CD4-positive, alpha-beta T cell treated with Interleukin-6 at 100 ng/mL for 8 hours (primary cell): ENCODE measurements at places on chromosomes 2 and 18.

DNA sequence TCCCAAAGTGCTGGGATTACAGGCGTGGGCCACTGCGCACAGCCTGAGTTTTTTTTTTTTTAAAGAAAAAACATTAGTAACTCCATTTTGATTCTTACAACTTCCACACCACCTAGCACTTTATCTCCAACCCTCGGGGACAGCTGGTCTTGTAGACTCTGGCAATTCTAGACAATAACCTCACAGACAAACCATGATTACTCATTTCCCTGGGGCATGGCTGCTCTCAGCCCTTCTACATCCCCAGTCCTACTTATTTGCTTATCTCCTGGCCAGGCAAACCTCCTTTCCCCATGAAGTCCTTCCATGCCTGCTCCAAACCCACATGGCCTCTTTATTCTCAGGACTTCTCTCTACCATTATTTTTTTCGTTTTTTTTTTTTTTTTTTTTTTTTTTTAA, 91.1 kb downstream of the ACTR3 start:
- no peak for DNase-seq

DNA sequence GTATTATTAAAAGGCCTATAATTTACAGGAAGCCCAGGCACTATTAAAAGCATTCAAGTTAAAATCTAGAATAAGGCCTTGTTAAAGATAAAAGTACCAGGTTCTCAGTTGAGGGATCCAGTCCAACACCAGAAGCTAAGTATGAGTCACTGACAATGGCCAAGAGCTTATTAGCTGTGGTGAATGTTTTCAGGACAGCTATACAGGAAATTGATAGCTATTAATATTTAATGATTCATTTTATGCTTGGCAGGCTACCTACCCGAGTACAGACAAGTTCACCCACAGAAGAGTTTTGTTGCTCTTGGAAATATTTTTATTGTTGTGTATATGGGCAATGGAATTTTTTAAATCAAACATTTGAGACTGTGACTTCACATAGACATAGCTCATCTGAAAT, 729.6 kb upstream of the ZNF804A start:
- DNase-seq, result no peak

GRCh38 chr18:21853775-21854552, 113.4 kb downstream of the MIB1 start:
- no peak for DNase-seq

GRCh38 chr2:147614979-147615470, 229.8 kb upstream of the ACVR2A start:
- DNase-seq, result no peak

- DNase-seq, result no peak
Observed at GRCh38 chr2:16055848-16056580, 115.7 kb downstream of the MYCN start.
